ENCODE measurements at places on chromosomes 2 and 18.

DNA sequence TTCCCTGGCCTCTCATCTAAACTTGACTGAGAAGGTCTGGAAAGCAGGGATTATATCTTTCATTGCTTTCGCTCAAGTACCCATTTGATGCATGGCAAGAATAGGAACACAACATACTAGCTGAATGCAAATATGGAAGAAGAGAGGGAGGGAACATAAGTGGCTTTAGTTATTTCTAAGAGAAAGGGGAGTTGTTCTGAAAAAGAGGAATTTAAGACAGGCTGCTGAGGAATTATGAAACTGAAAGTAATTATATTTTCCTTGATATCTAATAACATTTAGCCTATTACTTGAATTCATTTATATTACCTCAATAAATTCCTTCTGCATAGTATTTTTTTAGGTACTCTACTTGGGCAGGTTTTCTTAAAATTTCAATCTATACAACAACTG, 105.8 kb upstream of the TTN start:
- DNase-seq = no peak

DNA sequence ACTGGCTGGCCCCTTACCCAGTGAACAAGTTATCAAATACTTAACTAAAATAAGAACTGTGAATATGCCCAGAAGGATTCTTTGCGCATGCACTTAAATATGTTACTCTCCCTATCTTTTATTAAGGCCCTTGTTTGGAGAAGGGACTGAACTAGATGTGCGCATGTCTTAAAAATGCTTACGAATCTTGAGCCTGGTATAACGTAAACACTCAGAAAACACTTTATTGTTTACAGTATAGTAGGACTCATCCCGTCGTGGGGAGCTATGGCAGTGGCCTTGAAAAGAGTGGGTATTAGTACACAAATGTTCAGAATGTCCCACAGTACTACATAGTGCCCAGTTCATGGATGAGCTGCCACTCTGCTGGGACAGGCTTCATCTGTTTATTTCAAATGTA, 75.9 kb upstream of the MAP4K3 start:
- DNase-seq = no peak

DNA sequence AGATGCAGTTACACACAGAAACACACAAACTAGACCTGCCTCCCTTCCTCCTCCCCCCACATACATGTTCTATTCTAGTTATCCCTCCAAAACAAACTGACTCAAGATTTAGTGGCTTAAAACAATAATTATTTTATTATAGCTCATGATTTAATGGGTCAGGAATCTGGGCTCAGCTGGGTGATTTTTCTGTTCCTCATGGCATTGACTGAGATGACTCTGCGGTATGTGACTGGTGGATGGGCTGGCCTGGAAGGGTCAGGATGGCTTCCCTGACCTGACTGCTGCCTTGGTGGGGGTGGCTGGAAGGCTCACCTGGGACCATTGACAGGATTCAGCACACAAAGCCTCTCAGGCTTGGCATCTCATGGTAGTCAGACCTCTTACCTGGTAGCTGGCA, 33.7 kb upstream of the NTSR2 start:
- DNase-seq = no peak

- DNase-seq = no peak
Measured at GRCh38 chr18:11043694-11044093, 105.7 kb downstream of the PIEZO2 start.

DNA sequence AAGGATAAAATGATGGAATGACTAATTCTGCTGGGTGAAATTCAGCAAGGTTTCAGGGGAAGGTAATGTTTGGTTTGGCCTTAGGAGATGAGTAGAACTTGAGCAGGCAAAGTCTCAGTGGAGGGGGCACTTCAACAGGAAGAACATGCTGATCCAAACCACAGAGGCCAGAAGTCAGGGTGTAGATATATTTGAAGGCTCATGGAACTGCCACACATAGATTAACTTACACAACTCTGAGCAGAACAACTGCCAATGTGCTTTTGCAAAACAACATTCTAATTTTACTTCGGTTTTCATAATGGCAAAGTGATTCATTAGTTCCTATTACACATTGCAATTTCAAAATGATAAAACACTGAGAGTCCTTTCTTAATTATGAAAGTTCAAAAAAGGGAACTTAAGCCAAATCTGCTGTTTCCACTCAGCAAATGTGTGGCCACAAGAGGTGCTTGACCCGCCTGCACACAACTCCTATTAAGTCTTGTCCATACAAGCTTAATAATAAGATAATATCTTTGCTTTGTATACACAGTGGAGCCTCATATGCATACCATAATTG, 284.8 kb downstream of the MREG start:
- no peak for DNase-seq

GRCh38 chr2:2686222-2686621, 355.1 kb upstream of the MYT1L start:
- no peak for DNase-seq

- DNase-seq = no peak
Measured at GRCh38 chr2:160583813-160584537, 90.4 kb upstream of the RBMS1 start.

DNA sequence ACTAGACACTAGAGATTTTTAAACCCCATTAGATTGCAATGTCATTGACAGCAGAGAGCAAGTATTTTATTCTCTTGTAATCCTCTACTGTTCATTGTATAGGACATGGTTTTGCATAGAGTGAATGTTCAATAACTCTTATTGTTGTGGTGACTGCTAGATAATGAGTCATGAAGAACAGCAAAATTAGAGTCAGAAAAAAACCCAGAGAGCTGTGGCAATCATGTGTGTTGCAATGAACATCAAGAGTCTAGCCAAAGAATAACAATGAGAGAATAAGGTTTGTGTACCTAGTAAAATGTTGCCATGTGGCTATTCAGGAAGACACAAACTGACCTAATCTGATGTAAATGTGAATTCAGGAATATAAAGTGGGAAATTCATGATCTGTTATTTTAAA, 684.0 kb downstream of the DSC3 start:
- DNase-seq = no peak

DNA sequence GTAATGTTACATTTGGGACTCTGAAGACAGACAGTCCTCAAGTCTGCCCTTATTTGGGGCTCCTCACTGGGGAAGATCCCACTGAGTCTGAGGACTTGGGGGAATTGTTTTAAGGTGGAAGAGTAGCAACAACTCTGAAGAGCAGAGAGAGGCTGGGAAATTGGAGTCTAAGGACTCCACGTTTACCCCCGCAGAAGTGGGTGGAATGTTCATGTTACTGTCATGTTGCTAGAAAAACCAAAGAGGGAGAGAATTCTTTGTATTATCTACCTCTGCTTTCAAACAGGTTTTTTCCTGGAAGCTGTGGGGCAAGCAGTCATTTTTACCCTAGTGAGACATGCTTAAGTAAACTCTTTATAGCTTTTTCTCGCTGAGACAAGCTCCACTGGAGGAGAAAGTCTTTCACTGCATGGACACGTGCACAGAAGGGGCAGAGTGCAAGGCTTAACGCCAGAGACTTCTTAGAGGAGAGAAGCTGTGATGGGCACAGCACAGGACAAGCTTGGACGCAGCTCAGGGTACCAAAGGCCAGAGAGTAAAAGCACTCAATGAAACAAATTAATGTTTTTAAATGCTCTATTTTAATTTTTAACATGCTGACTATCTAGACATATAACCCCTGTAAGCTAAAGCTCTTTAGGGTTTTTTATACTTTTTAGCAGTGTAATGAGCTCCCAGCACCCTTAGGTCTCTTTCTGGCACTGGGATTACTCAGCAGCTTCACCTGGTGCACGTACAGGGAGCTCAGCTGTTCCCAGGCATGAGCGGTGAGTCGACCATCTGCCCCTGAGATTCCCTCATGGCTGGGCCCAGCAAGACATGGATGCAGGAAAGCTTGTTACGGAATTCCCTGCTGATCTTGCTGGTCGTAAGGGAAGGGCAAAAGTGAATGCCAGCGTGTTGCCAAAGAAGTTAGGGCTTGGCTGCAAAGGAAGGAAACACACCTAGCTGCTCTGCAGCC, 54.5 kb upstream of the BIN1 start:
- DNase-seq = no peak

DNA sequence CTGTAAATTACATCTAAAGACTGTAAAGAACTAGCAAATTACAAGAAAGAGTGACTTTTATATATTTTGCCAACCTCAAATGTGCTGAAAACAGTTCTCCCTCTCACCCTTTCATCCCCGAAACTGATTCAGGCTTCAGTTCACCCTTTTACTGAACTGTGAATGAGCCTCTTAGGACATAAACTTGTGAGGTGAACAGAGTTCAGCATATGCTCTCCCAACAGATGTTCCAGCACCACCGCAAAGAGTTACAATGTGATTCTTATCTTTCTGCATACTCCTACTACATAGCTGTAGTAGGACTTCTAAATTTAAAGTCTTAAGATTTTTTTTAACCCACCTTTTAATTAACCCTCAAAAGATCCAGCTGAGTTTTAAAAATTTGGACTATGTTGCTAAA, 1.2 kb upstream of the ZCCHC2 start:
- DNase-seq = no peak

GRCh38 chr2:209324281-209324680, 99.6 kb upstream of the MAP2 start:
- DNase-seq = no peak

DNA sequence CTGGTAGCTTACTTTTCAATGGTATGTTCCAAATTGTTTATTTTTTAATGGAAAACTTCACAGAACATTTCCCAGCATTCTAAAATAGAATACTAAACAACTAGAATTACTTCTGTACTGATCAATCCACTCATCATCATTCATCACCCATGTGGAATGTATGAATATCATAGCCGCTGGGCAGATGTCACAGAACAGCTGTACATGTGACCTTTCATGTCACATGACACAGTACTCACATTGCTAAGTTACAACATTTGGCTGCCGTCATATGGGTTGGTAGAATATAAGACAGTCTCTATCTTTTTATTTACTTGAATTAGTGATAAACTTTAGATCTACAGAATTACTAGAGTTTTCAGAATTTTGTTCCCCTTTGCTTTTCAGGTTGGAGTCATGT, 387.6 kb downstream of the ZEB2 start:
- DNase-seq = no peak

DNA sequence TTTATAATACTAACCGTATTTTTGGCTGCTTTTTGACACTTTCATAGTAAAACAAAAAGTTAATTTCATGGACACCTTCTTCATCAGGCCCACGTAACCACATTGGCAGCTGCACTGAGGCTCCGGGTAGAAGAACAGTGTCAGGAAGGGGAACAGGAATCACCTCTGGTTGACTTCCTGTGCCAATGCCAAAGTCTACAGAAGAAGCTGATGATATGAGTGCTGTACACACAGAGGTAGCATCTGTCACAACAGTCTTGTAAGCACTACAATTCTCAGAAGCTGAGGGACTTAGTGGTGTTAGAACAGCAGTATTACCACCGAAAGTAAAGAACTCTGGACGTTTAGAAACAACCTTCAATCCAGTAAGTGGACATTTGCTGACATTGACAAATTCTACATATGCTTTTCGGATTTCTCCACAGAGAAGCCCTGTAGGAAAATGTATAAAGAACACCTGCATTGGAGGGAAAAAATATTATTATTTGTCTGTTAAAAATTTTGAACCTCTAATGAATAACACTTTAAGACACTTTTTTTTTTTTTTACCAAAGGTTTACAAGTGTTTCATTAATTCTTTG, 85.3 kb downstream of the TRAPPC8 start:
- no peak for DNase-seq

- DNase-seq = no peak
Measured at GRCh38 chr18:7572822-7573221, 5.7 kb downstream of the PTPRM start.

- DNase-seq = no peak
Measured at GRCh38 chr2:174023591-174024523, 58.7 kb upstream of the SP3 start.

DNA sequence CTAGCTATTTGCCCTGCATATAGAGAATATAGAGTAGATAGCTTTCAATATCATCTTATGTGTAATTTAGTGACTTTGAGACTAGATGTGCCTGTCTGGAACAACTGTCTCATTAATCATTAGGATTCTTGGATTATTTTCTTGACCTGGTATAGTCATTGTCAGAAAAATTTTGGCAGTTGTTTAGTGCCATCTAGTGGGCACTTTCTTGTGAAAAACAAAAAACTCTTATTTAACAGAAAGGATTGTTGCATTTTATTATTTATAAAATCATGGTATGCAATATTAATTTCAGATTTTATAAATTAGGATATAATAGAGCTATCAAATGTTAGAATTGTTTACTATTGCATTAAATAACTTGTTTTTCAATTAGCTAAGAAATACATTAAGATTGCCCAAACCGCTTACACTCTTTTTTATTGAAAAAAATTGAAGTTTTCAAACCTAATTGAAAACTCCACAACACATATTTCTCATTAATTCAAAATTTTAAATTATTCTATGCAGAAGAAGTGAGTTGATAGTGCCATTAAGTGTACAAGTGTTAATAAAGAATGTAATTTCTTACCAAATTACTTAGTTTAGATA, 80.3 kb downstream of the DYNAP start:
- DNase-seq = no peak

DNA sequence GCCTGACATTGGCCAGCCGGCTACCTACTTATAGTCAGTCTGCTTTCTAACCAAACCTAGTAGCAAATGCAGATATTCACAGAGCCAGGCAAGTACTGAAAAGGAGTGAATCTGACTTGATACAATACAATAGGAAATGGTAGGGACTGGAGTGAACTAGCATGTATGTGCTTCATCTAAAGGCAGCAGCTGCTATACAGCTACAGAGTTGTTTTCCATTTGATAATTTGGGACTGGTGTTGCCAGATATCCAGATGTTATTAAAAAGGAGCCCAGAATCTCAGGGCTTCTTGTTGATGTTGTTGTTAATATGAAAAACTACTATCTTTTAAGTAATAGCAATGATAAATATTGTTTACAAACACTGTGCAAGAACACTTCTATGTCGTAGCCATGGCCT, 159.4 kb downstream of the BABAM2 start:
- DNase-seq = no peak

DNA sequence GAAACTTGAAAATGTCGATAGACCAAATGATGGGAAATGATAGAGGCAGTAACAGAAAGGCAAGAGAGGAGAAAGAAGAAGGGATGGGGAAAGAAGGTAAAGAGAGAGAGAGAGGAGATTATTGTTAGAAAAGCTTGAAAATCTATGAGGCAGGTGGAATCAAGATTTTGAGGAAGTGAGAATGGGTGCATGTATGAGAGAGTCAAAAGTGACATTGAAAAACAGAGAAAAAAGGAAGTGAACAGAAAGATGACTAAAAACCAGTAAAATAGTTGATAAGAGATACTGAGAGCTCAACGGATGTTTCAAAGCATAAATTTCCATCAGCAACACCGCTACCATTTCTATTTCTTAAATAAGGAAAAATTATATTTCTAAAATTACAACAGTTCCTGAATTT, 327.4 kb upstream of the CWC22 start:
- DNase-seq = no peak

GRCh38 chr2:239559417-239560261, 158.8 kb upstream of the HDAC4 start:
- no peak for DNase-seq

DNA sequence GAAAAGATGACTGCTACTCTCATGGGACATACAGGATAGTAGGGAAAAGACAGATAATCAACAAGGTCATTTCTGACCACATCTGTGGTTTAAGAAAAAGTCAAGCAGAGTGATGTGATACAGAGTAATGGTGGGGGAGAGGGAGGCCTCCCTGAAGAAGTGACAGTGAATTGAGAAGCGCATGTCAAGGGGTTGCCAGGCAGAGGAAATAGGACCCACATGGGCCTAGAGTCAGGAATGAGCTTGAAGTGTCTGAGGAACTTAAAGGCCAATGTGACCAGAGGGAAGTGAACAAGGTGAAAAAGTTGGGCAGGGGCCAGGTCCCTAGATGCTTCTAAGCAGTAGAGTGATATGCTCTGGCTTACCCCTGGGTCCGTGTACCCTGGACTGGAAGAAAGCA, 113.5 kb upstream of the PPP1CB start:
- no peak for DNase-seq

- DNase-seq = no peak
Measured at GRCh38 chr2:112483042-112483473, 1.1 kb downstream of the TTL start.

All from T-helper 9 cell (primary cell).